ENCODE measurements at places on chromosomes 12 and 14. TPM values are rescaled to one million over a fixed set of nuclear protein-coding genes. Genes with fewer than 3 reads are reported as not detected.

GRCh38 chr14:61472011-61472672 lies 150.8 kb downstream of the PRKCH start:
- no peak for DNase-seq

DNA sequence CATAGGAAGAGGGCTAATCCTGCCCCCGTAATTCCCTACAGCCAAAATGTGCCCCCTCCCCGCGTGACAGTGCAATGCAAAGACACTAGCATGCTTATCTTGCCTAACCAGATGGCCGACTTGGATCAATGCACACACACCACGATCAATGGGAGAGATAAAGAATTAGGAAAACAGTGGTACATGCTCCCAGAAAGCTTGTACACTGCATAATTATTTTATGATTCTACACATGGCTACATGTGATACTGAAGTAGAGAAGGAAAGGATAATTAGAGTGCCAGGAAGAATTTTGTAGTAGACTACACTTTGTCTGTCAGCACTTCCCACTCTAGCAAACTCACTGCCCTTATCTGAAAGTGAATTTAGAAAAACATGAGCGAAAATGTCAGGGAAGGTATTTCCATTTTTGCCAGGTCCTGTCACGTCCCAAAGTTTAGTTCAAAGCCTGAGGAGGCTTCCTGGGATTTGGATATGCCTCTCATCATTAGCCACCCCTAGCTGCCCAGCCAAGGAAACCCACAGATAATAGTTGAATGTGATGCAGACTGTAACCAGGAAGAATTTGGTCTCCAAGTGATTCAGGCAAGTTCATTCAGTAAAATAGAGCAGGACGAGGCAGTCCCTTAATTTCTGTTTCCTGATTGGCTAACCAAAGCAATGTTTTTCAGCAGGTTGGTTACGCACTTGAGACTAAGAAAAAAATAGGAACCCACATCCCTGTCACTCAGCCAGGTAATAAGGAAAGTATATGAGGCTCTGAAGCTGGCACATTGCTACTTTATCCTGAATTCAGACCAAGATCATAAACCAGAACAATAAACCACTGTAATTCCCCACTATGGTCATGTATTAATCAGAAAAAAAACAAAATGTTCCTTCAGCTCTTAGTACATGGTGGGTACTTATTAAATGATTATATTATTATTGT lies 199.6 kb upstream of the OTX2 start:
- DNase-seq: no peak

GRCh38 chr12:51949342-51950030 lies 2.0 kb upstream of the ACVR1B start:
- DNase-seq: no peak

DNA sequence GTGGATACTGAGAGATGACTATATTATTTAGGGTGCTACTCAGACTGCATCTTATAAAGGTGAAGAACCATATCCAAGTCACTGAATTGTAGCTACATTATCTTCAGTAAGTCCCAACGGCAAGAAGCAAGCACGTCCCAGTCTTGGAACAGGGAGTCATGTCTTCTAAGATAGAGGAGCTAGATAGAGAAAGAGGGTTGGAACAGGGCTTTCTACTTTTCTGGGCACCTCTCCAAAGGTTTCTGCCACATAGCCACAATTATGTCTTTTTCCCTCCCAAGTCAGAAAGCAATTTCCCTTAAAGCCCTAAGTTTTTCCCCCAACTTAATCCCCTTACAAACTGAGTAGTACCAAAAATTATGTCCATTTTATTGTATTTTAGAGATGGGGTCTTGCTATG lies 22.4 kb downstream of the MAPK1IP1L start:
- no peak for DNase-seq

Gene PPP2R5C
- 171 TPM for total RNA-seq

Gene BATF
- total RNA-seq: 0.63 TPM

Gene ST8SIA1
- 47.3 TPM for total RNA-seq

- no peak for DNase-seq
Measured at GRCh38 chr14:102930138-102930752, 7.8 kb downstream of the AMN start.

DNA sequence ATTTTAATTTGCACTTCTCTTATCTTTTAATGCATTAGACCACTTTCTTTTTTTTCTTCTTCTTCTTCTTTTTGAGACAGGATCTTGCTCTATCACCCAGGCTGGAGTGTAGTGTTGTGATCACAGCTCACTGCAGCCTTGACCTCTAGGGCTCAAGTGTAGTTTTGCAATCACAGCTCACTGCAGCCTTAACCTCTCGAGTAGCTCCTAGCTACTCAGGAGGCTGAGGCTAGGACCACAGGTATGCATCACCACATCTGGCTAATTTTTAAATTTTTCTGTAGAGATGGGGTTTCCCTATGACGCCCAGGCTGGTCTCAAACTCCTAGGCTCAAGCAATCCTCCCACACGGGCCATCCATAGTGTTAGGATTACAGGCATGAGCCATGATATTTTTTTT lies 12.7 kb downstream of the TMED8 start:
- DNase-seq: no peak

Gene CLEC4A
- 1.2 TPM for total RNA-seq

GRCh38 chr14:91961297-91962220 lies 14.1 kb upstream of the FBLN5 start:
- DNase-seq: no peak

DNA sequence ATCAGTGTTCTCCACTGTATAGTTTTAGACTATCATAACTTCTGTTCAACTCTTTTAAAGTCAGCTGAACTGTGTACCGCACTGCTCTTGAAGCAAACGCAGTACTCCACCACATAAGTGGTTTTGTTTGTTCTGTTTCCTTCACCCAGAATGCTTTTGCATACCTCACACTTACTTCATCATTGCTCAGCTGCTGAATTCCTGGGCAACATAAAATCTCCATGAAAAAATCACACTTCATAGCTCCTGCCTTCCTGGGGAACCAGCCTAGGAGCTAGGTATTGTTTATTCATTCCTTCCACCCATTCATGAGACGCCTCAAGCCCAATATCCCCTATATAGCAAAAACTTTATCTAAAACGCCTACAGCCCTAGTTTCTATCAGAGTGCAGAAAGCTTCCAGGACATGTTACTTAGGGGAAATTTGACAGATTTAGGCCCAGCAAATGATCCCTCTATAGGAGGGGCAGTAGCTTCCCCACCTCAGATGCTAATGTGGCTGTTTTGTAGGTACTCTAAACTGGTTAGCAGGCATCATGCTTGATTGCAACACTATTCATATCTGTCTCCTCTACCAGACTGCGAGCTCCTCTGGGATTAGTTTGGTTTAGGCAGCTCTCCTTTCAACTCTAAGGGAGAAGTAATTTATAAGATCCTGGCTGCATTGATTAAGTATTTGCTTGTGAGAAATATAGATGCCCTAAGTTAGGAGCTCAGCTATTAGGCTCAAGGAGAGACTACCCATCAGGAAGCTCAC lies 44.5 kb downstream of the LRRC9 start:
- no peak for DNase-seq

- DNase-seq: no peak
Measured at GRCh38 chr14:58106446-58106845, 45.6 kb downstream of the ARMH4 start.

Gene SYNDIG1L
- total RNA-seq: 5.1 TPM

- no peak for DNase-seq
Measured at GRCh38 chr14:85118274-85118673, 411.7 kb upstream of the FLRT2 start.

Gene KRT78
- total RNA-seq: not detected

DNA sequence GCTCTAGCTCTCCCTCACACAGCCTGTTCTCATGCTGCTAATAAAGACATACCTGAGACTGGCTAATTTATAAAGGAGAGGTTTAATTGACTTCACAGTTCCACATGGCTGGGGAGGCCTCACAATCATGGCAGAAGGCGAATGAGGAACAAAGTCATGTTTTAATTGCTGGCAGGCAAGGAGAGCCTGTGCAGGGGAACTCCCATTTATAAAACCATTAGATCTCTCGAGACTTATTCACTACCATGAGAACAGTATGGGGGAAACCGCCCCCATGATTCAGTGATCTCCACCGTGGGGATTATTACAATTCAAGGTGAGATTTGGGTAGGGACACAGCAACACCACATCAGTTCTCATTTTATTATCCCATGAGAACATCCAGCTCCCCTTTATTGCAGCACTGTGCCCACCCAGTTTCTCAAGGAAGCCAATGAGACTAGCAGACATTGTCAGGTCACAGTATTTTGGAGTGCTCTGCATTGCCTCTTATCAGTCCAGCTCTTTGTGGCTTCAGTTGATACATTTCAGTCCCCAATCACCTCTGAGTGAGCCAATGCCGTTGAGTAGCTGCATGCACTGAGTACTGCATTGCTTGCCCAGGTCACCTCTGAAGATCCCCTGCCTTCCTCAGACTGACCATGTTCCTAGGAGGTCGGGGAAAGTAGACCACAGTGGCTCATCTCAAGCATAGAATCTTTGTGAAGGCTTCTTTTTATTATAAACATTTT lies 131.2 kb downstream of the CRADD start:
- DNase-seq: no peak

DNA sequence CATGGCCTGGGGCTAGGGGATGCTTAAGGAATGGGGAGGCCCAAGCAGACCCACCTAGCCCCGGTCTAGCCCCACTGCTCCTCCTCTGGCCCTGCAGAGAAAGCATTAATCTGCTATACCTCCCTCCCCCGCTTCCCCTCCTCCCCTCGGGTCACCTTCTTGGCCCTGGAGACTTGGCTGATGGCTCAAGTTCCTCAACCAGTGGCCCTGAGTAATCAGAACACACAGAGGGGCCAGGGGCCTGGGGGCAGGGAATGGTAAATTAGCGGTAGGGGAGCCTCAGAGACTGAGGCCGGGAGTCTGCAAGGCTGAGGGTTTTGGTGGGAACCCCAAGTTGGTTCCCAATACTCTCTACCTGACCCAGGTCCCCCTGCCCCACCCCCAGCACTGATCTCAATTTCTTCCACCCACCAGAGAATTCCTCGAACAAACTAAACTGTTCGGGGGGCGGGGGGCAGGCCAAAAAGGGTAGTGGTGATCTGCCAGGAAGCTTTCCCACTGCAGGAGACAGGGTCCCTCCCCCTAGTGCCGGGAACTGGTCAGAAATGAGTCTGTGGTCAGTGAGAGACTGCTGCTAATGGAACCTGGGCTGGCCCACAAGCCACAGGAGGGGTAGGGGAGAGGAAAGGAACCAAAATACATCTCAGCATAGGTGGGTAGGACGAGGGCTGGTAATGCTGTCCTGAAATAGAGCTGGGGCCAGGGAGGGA lies 12.8 kb upstream of the SMARCD1 start:
- no peak for DNase-seq

DNA sequence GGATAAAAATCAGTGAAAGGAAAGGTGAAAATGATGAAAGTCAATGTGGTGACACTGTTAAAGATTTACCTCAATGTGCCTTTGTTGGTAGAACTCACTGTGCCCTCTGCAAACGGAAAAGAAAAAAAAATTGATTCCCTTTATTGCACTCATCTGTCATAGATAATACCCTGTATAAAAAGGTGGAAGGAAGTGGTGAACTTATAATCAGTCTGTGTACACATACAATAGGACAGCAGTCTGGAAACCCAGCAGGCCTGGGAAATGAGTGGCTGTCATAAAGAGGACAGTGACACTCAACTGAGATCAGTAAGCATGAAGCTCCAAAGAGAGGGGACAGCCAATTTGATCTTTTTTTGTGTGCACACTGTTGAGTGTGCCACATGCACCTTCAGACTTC lies 364.7 kb downstream of the NOVA1 start:
- no peak for DNase-seq

Gene RPS29
- 357 TPM for total RNA-seq

Gene CRIP2
- total RNA-seq: 125 TPM

Gene LALBA
- total RNA-seq: not detected

- DNase-seq: no peak
Measured at GRCh38 chr14:21643407-21643806, 8.7 kb upstream of the OR10G2 start.

- no peak for DNase-seq
Measured at GRCh38 chr14:90568405-90568804, 171.6 kb downstream of the CALM1 start.

GRCh38 chr12:105825141-105825540 lies 313.6 kb downstream of the NUAK1 start:
- DNase-seq: no peak

Gene LYZ
- 6.1 TPM for total RNA-seq

DNA sequence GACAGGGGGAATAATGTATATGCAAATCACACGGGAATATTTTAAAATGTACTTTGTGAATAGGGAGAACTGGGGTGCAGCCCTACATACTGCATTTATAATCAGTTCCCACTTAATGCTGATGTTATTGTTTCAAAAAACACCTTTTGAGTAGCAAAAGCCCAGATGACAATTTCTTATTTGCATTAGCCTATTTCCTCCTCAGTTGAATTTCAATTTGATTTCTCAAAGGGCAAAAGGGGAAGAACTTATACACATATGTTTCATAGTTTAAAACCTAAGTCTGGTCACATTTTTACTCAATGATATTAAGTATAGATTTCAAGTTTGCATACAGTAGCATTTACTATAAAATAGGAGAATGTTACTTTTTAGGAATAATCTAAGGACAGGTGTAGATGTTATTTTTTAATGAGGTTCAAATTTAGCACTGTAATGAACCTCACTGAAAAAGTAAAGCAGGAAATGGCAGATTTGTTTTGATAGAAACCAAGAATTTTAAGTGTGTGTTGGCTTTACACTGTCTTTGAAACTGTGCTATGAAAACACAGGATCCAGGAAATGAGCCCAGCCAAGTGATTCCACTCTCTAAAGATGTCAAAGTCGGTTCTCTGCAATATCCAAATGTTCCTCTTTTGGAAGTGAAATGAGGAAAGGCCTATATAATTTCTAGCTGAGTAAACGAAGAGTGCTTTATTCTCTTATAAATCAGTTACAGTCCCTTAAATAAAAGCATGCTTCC lies 367.4 kb downstream of the BTG1 start:
- no peak for DNase-seq

Gene HOXC11
- not detected for total RNA-seq

- DNase-seq: no peak
Measured at GRCh38 chr12:3576891-3577290, 85.9 kb downstream of the PRMT8 start.

DNA sequence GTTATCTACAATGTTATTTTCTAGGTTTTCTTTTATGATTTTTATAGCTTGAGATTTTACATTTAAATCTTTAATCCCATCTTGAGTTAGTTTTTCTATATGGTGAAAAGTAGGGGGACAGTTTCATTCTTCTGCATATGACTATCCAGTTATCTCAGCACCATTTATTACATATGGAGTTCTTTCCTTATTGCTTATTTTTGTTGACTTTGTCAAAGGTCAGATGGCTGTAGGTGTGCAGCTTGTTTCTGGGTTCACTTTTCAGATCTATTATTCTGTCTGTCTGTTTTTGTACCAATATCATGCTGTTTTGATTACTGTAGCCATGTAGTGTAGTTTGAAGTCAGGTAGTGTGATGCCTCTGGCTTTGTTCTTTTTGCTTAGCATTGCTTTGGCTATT lies 477.3 kb downstream of the TMEM117 start:
- no peak for DNase-seq

- no peak for DNase-seq
Measured at GRCh38 chr12:39722504-39722903, 102.9 kb upstream of the ABCD2 start.

DNA sequence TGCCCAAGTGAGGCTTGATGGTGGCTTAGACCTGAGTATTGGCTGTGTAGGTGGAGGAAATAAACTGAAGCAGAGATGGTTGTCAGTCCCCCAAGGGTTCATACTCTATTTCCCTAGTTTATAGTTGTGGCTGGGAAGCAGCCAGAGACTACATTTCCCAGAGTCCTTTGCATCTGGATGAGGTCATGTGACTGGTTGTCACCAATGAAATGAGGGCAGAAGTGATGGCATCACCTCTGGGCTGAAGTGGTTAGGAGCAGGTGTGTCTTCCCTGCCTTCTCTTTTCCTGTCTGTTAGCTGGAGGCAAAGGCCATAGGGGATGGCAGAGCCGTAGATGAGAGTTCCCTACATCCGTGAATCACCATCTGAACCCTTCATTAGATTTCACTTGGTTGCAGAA lies 16.3 kb upstream of the NOS1 start:
- DNase-seq: no peak

Gene TESPA1
- total RNA-seq: 39.1 TPM
